ENCODE measurements at places on chromosomes 7 and 10. TPM values are rescaled to one million over a fixed set of nuclear protein-coding genes. Genes with fewer than 3 reads are reported as not detected.
A peak's percentile ranks its signal among the peaks of the same experiment; 100 is the strongest.

DNA sequence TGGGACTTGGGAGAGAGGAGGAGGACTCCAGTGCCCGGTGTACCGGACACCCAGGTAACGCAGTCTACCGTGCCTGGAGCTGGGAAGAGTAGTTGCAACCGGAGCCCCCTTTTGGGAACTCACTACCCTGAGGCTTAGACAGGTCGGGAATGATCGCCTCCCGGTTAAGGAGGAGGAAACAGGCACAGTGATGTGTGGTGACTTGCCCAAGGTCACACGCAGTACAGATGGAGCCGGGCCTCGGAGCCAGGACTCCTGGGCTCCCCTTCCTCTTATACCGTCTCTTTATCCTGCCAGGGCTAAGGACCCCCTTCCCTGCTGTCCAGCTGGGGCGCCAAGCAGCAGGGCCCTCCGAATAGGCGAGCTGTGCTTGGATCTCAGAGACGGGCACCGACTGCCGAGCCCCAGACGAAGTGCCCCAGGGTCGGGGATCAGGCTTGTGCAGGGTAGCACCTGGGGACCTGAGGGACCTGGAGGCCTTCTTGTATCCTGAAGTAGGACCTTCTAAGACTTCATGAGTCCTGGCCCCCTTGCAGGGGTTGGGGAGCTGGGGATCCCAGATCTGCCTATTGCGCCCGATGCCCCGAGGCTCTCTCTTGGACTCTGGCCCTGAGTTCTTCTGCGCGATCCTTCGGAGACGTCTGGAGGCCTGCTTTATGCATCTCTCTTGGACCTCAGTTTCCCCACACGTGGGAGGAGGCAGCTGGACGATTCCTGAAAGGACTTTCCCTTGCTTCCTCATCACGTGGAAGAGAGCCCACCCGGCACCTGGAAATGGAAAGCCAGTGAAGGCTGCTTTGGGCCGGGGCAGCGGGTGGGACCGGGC, 767 bp upstream of the CYP26A1 start:
- peak; percentile 73 for DNase-seq

CYP3A4 gene
- total RNA-seq: not detected

DNA sequence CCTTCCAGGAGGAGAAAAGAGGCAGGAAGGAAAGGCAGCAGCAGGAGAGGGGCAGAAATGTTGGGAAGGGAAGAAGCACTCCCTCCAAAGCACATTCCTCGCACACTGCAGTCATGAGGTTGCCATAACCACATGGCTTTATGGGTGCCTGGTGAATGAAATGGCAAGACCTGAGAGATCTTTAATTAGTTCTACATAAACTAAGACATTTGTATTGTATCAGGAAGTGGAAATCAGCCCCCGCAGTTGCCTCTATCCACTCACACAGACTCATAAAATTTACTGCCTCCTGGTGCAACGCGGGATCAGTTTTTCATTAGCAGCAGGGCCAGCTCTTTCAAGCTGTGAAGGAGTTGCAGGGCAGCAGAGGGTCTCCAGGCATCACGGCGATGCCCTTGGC, 106.4 kb downstream of the COL13A1 start:
- no peak for DNase-seq

DNA sequence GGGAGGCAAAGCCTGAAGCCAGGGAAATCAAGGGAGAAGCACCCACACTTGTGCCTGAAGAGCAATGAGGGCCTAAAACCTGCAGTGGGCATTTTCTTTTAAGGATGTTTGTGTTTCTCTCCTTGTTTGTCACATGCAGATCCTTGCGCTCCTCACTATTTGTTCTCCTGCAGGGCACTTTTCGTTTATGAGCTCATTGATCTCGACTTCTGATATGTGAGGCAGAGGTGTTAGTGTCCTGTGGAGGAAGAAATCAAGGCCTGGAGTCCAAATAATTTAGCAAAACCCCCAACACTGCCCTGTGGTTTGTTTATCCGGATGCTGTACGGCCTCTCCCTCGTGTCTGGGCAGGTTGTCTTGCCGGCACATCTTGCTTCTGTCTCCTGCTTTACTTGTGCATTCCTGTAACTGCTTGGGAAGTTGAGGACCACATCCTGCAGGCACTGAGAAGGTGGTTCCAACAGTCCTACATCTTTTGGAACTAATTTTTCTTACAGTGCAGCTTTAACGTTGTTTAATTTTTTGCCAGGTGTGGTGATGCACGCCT, 13.7 kb downstream of the UBE3C start:
- no peak for DNase-seq

PROSER2 gene
- total RNA-seq: 2.0 TPM

- no peak for DNase-seq
These were observed 143.9 kb downstream of the JAZF1 start for GRCh38 chr7:28036696-28037095.

GRCh38 chr10:18650404-18650997, 886 bp downstream of the NSUN6 start:
- no peak for DNase-seq

DBF4 gene
- total RNA-seq: 4.9 TPM

DNA sequence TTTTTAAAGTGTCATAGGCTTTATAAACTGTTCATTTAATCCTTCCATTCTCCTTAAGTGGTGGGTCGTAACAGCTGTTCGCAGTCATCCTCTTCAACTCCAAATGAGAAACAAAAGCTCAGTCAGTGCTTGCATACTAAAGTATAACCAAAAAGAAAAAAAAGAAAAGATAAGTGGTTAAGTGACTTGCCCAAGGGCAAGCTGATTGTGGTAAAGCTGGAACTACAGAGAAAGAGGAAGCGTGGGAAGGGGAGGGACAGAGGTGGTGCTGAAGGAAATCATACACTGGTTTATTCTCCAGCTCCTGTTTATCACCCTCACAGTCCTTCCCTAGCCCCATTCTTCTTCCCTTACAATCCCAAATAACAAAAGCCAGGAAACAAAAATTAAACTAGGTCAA, 29.6 kb downstream of the IDE start:
- no peak for DNase-seq

OIT3 gene
- not detected for total RNA-seq

FAM25A gene
- total RNA-seq: not detected

DNA sequence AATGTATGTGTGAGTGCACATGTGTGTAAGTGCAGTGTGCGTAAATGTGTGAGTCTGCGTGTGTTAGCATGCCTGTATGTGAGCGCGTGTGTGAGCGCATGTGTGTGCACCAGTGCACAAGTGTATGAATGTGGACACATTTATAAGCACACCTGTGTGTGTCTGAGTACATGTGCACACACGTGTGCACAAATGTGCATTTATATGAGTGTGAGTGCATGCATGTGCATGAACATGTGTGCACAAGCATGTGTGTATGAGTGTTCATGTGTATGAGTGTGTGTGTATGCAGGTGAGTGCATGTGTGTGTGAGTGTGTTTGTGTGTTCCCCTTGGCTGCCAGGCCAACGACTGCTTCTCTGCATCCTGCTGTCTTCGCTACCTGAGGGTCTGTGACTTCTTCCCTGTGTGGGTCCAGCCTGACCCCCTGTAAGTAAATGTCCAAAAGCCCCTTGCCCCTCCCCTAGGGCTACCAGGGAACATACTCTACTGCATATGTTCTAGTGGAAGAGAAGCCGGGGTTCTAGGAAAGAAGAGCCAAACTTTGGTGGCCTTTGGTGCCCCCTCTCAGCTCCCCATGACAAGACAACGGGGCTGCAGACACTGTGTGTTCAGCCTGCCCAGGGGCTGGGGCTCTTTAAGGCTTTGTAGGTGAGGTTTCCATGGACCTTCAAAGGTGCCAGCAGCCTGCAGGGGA, 17.0 kb downstream of the GOLGA7B start:
- no peak for DNase-seq

GRCh38 chr10:49394933-49395740, 752 bp downstream of the DRGX start:
- DNase-seq: peak; percentile 74
